CD8-positive, alpha-beta T cell (primary cell): ENCODE measurements at places on chromosomes 12 and 14.

GRCh38 chr14:78946949-78947348 lies 776.8 kb downstream of the NRXN3 start:
- no peak for DNase-seq

GRCh38 chr14:97319691-97320090 lies 522.5 kb downstream of the VRK1 start:
- no peak for DNase-seq

DNA sequence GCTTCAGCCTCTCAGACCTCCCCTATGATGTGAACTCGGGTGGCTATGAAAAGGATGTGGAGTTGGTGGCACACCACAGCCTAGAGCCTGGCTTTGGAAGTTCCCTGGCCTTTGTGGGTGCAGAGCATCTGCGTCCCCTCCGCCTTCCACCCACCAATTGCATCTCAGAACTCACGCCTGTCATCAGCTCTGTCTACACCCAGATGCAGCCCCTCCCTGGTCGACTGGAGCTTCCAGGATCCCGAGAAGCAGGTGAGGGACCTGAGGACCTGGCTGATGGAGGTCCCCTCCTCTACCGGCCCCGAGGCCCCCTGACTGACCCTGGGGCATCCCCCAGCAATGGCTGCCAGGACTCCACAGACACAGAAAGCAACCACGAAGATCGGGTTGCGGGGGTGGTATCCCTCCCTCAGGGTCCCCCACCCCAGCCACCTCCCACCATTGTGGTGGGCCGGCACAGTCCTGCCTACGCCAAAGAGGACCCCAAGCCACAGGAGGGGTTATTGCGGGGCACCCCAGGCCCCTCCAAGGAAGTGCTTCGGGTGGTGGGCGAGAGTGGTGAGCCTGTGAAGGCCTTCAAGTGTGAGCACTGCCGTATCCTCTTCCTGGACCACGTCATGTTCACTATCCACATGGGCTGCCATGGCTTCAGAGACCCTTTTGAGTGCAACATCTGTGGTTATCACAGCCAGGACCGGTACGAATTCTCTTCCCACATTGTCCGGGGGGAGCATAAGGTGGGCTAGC lies 7.0 kb upstream of the RPS26 start:
- peak; percentile 29 for DNase-seq

- no peak for DNase-seq
Measured at GRCh38 chr12:23139026-23139425, 514.1 kb downstream of the ETNK1 start.

DNA sequence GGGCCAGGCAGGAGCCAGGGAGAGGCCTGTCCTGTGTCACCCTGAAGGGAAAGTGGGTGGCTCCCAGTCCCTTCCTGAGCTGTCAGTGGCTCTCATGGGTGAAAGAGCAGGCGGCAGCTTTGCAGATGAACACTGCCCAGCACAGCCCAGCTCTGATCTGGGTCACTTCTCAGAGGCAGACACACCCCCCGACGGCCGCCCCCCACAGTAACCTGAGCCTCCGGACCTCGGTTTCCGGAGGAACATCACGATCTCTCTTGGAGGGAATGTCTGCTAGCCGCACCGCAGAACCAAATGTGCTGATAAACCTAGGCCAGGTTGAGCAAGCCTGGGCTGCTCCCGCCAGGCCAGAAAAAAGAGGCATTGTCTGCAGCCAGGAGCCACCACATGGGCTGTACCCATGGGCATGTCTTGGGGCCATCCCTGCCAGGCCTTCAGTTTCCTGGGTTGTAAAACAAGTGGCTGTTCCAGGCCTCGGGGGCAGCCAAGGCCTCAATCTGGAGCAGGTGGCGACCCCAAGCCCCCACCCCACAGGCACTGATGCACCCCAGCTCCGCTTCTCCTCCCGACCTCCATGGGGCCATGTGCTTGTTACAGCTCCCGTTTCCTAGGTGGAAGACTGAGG lies 57.6 kb downstream of the NCOR2 start:
- no peak for DNase-seq

DNA sequence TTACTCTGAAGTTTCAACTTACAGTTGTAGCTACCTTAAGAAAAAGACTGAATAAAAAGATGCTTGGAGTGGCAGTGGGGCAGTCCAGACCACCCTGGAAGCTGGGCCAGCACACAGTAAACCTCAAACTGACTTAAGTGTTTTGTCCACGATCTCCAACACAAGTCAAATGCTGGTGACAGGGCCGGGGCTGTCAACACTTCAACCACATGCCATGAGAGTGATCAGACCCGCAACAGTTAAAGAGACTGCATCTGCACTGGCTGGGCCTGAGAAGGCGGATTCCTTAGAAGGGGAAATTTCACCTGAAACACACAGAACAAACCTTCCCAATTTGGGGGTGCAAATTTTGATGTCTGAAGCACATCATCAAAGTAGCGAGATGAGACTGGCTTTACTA lies 223.5 kb upstream of the CAND1 start:
- DNase-seq, result no peak

GRCh38 chr12:25594376-25594775 lies 41.3 kb upstream of the LMNTD1 start:
- no peak for DNase-seq

DNA sequence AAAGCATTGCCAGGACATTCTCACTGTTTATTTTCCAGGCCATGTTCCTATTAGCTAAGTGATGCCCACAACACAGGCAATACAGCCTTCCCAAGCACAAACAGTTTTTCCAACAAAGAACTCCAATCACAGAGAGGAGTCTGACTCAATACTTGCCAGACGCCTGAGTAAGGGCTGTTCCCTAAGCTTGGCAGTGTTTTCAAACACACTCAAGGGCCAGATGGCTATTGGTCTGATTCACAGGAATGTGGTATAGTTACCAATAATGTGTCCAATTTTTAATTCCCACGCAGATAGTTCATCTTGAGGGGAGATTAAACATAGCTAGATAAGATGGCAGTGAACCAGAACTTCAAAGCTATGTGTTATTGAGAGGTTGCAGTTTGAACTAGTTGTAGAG lies 381.0 kb downstream of the SNAPC1 start:
- no peak for DNase-seq

GRCh38 chr12:2691345-2692071 lies 103.3 kb upstream of the FKBP4 start:
- peak; percentile 53 for DNase-seq

DNA sequence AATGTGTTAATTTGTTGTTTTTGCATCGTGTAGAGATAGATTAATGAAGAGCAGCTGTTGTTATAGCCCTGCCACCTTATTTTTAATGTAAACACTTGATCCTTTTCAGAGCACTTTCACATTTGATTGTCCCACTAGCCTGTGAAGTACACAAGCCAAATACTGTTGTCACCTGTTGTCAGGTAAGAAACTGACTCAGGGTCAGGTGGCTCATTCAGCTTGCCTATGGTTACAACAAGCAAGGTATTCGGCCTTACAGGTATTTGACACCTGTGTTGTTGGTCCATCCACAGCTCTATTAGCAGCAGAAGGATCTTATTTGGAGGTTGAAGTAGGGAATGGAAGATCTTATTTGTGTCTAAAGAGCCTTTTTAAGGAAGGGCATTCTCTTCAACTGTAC lies 108.9 kb downstream of the GPR135 start:
- no peak for DNase-seq

- DNase-seq, result peak; percentile 50
Measured at GRCh38 chr14:71289536-71289935, 382.3 kb downstream of the PCNX1 start.

- no peak for DNase-seq
Measured at GRCh38 chr14:92340931-92341330, 18.0 kb downstream of the SLC24A4 start.

- no peak for DNase-seq
Measured at GRCh38 chr12:70847871-70848270, 72.7 kb downstream of the PTPRR start.

GRCh38 chr12:120932058-120932457 lies 27.9 kb upstream of the SPPL3 start:
- DNase-seq, result no peak

- no peak for DNase-seq
Measured at GRCh38 chr14:87268997-87269396, 724.0 kb downstream of the GALC start.

DNA sequence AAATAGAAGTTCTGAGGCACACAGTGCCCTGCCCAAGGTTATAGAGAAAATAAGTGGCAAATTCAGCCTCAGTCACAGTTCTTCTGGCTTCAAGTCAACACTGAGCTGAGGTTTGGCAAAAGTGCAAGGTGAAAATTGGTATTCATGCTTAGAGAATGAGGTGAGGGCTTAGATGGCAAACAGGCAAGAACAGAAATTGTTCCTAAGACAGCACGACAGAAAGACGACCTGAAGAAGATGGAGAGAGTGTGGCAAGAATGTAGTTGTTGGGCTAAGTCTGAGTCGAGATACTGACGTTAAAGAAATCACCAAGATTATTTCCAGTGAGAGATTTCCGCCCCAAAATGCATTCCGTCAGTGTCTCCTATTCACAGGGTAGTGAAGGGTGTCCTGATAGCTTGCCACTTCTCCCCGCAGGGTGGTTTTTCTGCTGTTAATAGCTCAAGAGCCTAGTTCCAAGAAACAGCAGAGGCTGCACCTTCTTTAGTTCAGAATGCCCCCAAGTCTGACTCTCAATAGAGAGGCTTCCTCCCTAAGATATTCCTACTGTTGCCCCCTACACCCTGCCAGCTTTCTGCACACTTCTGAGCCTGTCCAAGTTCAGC lies 260.8 kb upstream of the AMIGO2 start:
- DNase-seq, result no peak

- DNase-seq, result no peak
Measured at GRCh38 chr12:21429994-21430393, 7.5 kb upstream of the PYROXD1 start.

DNA sequence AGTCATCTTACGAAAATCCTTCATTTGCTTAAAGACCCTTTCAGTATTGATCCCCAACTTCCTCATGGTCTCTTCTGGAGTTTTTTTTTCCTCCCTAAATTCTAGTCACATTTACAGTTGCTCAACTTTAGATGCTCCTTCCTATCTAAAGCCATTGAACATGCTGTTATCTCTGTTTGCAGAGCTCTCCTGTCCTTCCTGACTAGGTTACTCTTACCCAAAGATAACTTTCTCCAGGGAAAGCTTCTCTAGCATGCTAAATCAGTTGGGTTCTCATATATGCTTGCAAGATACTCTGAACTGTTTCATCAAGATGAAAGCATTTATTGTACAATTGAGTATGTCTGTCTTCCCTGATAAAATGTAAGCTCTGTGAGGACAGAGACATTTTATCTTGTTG lies 1.8 kb upstream of the RAB21 start:
- no peak for DNase-seq

DNA sequence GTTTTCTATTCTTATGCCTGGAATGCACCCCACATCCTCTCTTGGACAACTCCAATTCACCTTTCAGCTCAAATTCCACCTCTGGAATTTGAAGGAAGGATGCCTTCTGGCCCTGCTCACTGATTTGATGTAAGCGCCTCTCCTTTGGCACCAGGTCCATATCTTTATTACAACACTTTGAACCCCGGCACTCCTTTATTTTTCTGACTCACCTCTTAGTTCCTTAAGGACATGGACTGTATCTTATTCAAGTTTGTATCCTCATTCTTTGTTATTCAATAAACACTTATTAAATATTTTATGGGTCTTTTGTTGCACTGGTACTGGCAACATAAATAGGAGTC lies 3.1 kb downstream of the GALC start:
- no peak for DNase-seq

DNA sequence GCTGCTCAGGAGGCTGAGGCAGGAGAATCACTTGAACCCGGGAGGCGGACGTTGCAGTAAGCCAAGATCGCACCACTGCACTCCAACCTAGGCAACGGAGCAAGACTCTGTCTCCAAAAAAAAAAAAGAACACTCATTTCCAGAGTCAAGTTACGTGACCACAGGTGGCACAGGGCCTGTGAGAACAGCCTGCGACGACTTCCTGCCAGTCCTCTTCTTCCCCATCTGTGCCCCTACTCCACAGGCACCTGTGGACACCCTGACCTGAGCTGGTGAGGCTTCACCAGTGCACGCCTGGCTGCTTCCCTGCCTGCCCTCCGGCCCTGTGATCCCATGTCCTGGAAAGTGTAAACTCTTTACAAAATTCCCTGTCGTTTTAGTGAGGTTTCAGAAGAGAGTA lies 77.7 kb downstream of the PPP2R5C start:
- DNase-seq, result no peak

- no peak for DNase-seq
Measured at GRCh38 chr14:68666236-68666635, 126.6 kb downstream of the ZFP36L1 start.

GRCh38 chr12:110466791-110467190 lies 1.3 kb downstream of the GPN3 start:
- no peak for DNase-seq

DNA sequence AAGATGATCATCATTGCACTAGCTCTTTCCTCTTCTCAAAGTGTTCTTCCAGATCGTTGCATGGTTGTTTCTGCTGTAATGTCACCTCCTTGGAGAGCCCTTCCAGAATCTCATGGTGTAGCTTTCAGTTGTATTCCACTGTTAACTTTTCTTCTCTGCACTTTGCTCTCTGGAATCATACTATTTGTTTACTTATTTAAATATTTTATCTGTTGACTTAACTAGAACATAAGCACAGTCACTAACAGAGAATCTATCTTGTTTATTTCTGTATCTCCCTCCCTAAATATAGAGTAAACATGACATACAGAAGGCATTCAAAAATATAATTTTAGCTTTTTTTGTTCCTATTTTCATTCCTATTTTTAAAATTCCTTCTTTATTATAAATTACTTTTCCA lies 11.8 kb downstream of the LIN7A start:
- no peak for DNase-seq

- DNase-seq, result no peak
Measured at GRCh38 chr12:92183575-92183974, 37.9 kb upstream of the BTG1 start.

DNA sequence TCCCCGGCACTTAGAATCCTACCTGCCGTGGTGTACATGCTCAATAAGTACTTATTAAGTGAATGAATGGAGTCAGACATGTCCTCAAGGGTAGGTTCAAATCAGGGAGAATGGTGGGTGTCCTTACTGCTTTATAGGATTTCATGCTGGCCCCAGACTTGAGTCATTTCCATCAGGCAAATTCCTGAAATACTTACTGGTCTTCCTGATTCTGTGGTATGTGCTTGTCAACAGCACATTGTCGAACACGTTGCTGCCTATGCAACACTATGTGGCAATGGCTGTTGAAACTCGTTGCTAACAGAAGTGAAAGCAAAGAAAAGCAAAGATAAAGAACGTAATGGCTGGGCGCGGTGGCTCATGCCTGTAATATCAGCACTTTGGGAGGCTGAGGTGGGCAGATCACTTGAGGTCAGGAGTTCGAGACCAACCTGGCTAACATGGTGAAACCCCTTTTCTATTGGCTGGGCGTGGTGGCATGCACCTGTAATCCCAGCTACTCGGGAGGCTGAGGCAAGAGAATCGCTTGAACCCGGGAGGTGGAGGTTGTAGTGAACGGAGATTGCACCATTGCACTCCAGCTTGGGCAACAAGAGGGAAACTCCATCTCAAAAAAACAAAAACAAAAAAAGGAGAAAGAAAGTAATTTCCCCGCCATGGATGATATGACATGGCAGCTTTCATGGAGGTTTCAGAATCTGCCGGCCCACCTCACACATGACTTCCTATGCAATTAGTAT lies 214.9 kb downstream of the ZFP36L1 start:
- DNase-seq, result no peak
